Gastrocnemius medialis (tissue), 4 donors: ENCODE measurements at places on chromosomes 6 and 20. TPM values are rescaled to one million over a fixed set of nuclear protein-coding genes. Genes with fewer than 3 reads are reported as not detected.

DNA sequence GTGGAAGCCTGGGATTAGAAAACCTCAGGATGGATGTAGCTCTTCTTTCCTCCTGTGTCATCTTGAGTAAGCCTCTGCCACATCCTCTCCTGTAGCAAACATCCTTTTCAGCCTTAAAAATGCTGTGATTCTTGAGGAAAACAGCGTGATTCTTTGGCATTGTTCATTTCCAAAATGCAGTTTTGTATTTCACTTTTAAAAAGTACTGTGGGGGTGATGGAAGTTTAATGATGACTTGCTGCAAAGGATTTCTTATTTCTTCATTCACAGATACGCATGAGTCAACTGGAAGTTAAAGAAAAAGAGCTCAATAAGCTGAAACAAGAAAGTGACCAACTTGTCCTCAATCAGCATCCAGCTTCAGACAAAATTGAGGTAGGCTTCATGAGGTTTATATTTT is 23.9 kb upstream of the SNRNP48 start:
- H3K27ac ChIP-seq: no peak overlapping the region
- H3K4me1 ChIP-seq: no peaks in the 10 kb centered on the region
- no peaks in the 10 kb centered on the region for H3K36me3 ChIP-seq
- DNase-seq: no peak
- H3K4me3 ChIP-seq: no peak overlapping the region

- H3K4me1 ChIP-seq: no peaks in the 10 kb centered on the region
- no peaks in the 10 kb centered on the region for H3K36me3 ChIP-seq
- no peaks in the 10 kb centered on the region for H3K27me3 ChIP-seq
- no peak overlapping the region for H3K4me3 ChIP-seq
Measured at GRCh38 chr20:38304845-38305447, 990 bp downstream of the BPI start.

DNA sequence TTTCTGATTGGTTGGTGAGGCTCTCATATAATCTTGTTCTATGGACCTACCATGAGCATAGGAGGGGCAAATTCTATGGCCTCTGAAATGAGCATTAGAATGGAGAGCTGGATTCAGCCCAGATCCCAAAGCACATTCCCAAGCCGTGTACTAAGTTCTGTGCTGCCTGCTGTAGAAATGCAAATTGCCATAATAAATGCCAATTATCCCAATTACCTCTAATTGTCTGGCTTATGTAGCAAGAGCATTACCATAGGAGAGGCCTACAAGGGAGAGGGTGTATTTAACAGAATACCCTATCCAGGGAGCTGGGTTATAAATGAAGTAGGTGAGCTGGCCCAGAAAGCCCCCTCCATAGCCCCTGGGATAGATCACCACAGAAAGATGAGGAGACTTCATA is 126.8 kb downstream of the LRFN2 start:
- no peaks in the 10 kb centered on the region for H3K27me3 ChIP-seq
- no peak for DNase-seq
- H3K27ac ChIP-seq: no peak overlapping the region

The VGLL2 gene
- 27.5 TPM for total RNA-seq

GRCh38 chr20:51014797-51015722 is 7.8 kb downstream of the KCNG1 start:
- no peaks in the 10 kb centered on the region for H3K4me1 ChIP-seq
- H3K4me3 ChIP-seq: no peak overlapping the region
- H3K27me3 ChIP-seq: no peaks in the 10 kb centered on the region
- no peak overlapping the region for H3K27ac ChIP-seq

The OR2H2 gene
- not detected for total RNA-seq

DNA sequence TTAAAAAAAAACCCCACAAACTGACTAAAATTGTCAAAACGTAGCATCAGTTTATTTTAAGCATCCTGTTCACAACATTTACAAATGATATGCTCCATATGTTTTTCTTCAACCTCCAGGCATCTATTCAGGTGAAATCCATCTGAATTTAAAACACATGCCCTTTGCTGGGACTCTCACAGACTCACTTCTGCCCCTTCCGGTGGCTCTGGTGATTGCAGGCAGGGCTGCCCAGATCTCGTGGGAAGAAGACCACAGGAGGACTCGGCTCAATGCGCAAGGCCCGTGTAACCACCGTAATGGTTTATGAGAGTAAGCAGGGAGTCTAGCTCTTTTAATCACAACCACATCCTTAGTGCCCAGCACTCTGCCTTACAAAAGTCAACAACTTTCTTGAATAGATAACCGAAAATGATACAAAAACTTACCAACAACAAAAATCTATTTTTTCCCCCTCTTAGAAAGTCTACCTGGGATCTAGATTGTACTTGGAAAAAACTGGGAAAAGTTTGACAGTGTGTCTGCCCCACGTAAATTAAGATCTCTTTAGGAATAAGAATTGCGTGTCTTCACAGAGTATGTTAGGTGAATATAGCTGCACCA is 139.1 kb downstream of the KIF16B start:
- H3K27ac ChIP-seq: no peak overlapping the region
- H3K36me3 ChIP-seq: peaks cover 2% of the 10 kb centered on the region
- DNase-seq: peak; percentile 26
- peaks cover 8% of the 10 kb centered on the region for H3K4me1 ChIP-seq
- H3K4me3 ChIP-seq: no peak overlapping the region
- no peaks in the 10 kb centered on the region for H3K27me3 ChIP-seq

The DEFB132 gene
- total RNA-seq: not detected

DNA sequence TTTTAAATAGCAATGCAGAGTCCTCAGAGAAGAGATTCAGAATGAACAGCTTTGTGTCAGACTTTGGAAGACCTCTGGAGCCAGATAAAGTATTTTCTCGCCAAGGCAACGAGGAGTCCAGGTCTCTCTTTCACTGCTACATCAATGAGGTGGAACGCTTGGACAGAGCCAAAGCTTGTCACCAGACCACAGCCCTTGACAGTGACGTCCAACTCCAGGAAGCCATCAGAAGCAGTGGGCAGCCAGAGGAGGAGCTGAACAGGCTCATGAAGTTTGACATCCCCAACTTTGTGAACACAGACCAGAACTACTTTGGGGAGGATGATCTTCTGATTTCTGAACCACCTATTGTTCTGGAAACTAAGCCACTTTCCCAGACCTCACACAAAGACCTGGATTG is 55.5 kb downstream of the MRAP2 start:
- H3K4me3 ChIP-seq: no peak overlapping the region
- H3K27me3 ChIP-seq: no peaks in the 10 kb centered on the region
- DNase-seq: peak; percentile 10
- no peaks in the 10 kb centered on the region for H3K36me3 ChIP-seq
- H3K4me1 ChIP-seq: no peaks in the 10 kb centered on the region
- no peak overlapping the region for H3K27ac ChIP-seq

The KHDC1 gene
- not detected for total RNA-seq

DNA sequence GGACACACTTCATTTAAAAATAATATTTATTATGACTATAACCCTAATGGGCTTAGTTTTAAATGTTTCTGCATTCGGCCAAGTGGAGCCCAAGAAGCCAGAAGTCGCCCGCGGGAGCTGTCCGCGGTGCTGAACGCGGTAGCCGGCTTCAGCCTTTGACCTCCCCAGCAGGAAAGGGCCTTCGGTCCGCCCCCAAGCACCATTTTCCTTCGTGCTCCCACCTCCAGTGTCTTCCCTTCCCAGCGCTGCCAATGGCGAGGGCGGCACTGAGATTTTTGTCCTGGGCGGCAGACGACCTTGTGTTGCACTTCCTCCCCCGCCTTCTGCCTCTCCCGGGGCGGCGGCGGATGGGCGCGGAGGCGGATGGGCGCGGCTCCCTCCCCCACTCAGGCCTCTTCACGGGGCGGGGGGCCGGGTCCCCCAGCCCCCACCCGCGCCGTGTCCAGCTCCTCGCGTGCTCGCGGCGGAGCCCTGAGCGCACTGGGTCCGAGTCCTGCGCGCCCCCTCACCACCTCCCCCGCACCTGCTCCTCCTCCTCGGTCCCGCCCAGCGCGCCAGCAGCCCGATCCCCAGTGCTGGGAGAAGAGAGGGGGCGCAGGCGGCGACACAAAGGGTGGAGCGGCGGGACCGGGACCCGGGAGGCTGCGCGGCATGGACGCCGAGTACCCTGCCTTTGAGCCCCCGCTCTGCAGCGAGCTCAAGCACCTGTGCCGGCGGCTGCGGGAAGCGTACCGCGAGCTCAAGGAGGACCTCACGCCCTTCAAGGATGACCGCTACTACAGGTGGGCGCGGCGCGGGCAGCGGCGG is 23.6 kb upstream of the TMEM181 start:
- H3K27me3 ChIP-seq: peaks cover 35% of the 10 kb centered on the region
- H3K4me3 ChIP-seq: peak overlapping the region; percentile 38
- no peak overlapping the region for H3K27ac ChIP-seq
- no peak for DNase-seq
- H3K4me1 ChIP-seq: no peaks in the 10 kb centered on the region
- H3K36me3 ChIP-seq: no peaks in the 10 kb centered on the region

DNA sequence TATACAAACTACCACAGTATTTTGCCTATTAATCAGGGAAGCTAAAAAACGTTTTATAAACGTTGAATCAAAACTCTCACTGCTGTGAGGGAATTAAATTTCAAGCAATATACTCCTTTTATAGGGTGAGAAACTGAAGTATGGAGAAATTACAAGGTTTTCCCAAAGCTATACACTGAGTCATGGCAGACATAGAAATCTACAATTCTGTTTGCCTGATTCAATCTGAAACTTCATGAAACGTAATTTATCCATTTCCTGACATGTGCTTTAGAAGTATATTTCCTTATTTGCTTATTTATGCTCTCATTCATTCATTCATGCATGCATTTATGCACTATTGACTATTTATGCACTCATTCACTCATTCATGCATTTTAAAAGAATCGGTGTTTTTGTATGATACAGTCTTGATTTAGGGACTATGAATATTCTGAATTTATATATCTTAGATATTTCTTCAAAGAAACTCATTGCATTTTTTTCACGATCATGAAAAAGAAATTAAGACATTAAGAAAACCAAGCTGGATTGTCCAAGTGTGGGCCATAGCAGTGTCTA is 16.5 kb downstream of the EYA4 start:
- no peak overlapping the region for H3K4me3 ChIP-seq
- no peak for DNase-seq
- peaks cover 68% of the 10 kb centered on the region for H3K4me1 ChIP-seq
- no peak overlapping the region for H3K27ac ChIP-seq

GRCh38 chr6:80437801-80438200 is 331.3 kb downstream of the BCKDHB start:
- H3K4me1 ChIP-seq: no peaks in the 10 kb centered on the region
- H3K27me3 ChIP-seq: no peaks in the 10 kb centered on the region
- no peak overlapping the region for H3K27ac ChIP-seq

- H3K4me1 ChIP-seq: peaks cover 4% of the 10 kb centered on the region
- no peak overlapping the region for H3K4me3 ChIP-seq
- DNase-seq: no peak
- H3K36me3 ChIP-seq: no peaks in the 10 kb centered on the region
- no peaks in the 10 kb centered on the region for H3K27me3 ChIP-seq
Measured at GRCh38 chr6:77089776-77090175, 373.5 kb downstream of the HTR1B start.

DNA sequence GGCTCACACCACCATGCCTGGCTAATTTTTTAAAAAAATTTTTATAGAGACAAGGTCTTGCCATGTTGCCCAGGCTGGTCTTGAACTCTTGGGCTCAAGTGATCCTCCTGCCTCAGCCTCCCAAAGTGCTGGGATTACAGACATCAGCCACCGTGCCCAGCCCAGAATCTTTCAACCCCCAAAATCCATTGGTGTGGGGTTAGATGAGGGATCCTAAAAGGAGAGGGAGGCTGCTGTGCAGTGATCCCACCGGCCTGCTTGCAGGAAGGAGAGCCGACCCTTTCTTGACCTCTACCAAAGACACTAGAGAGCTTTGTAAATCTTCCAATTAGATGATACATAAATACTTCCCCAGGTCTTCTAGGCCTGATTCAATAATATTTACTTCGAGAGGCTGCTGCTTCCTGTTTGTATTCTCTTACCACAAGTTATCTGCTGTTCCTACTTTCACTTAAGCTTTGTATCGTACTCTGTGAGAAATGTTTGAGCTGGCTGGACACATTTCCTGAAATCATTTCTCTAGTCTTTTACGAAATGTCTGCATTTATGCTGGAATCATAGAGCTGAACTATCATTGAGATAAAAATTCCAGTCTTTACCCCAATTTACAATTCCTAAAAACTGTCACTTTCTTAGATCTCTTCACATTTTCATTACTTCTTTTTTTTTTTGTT is 49.3 kb upstream of the IER3 start:
- no peak for DNase-seq
- no peaks in the 10 kb centered on the region for H3K36me3 ChIP-seq
- H3K4me1 ChIP-seq: no peaks in the 10 kb centered on the region
- H3K4me3 ChIP-seq: no peak overlapping the region

The HDGFL1 gene
- total RNA-seq: not detected

DNA sequence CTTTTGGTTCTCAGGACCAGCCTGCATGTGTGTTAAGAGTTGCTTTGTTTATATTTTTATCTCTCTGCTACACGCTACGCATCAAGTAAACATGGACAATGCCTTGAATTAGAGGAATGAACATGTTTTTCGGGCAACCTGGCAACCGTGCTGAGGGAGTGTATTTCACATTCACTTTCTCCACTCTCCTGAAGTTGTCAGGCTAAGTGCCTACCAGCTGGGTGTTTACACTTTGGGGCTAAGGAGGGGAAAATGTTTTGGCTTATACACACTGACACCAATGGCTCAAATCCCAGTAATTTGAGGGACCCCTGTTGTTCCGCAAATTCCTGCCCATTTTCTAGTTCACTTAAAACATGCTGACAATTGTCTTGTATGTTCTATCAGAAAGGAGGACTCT is 141.5 kb upstream of the PDE7B start:
- no peak overlapping the region for H3K4me3 ChIP-seq
- DNase-seq: no peak
- no peaks in the 10 kb centered on the region for H3K36me3 ChIP-seq
- H3K4me1 ChIP-seq: no peaks in the 10 kb centered on the region
- H3K27ac ChIP-seq: no peak overlapping the region

GRCh38 chr6:148448369-148449012 is 105.9 kb downstream of the SASH1 start:
- no peak overlapping the region for H3K27ac ChIP-seq
- no peak overlapping the region for H3K4me3 ChIP-seq
- peaks cover 10% of the 10 kb centered on the region for H3K4me1 ChIP-seq
- no peaks in the 10 kb centered on the region for H3K27me3 ChIP-seq
- H3K36me3 ChIP-seq: no peaks in the 10 kb centered on the region

- H3K27me3 ChIP-seq: no peaks in the 10 kb centered on the region
- no peaks in the 10 kb centered on the region for H3K36me3 ChIP-seq
- DNase-seq: no peak
- no peak overlapping the region for H3K4me3 ChIP-seq
- no peaks in the 10 kb centered on the region for H3K4me1 ChIP-seq
- no peak overlapping the region for H3K27ac ChIP-seq
Measured at GRCh38 chr6:162315291-162315690, 412.3 kb downstream of the PRKN start.

The SALL4 gene
- not detected for total RNA-seq

The CPXM1 gene
- total RNA-seq: 0.46 TPM

DNA sequence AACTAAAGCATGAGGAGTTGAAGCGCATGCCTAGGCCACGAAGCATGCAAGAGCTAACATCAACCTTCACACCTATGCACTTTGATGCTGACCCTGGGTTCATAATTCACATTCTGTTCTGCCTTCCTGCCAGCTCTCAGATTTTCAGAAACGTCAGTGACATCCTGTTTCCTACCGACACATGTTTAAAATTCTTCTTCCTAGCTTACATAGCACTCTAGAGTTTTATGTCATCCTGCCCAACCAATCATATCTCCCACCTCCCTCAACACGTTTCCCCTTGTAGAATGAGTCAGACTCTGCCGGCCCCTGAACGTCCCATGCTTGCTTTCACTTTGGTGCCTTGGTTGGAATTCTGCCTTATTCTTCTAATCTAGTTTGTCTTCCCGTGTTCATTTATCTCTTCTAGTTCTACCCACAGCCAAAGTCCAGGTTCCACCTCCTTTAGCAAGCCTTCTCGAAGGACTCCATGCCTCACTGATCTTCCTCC is 97.2 kb upstream of the MAP7 start:
- H3K4me1 ChIP-seq: peaks cover 8% of the 10 kb centered on the region
- H3K27me3 ChIP-seq: no peaks in the 10 kb centered on the region
- no peak overlapping the region for H3K27ac ChIP-seq
- H3K4me3 ChIP-seq: no peak overlapping the region
- H3K36me3 ChIP-seq: no peaks in the 10 kb centered on the region
